ENCODE measurements at places on chromosomes 3 and 15. TPM values are rescaled to one million over a fixed set of nuclear protein-coding genes. Genes with fewer than 3 reads are reported as not detected.

PDCD6IP gene
- 296 TPM for total RNA-seq

GRAMD2A gene
- 29.3 TPM for total RNA-seq

TM4SF4 gene
- total RNA-seq = not detected

TMEM212 gene
- total RNA-seq = 5.2 TPM

ST8SIA2 gene
- total RNA-seq = not detected

DNA sequence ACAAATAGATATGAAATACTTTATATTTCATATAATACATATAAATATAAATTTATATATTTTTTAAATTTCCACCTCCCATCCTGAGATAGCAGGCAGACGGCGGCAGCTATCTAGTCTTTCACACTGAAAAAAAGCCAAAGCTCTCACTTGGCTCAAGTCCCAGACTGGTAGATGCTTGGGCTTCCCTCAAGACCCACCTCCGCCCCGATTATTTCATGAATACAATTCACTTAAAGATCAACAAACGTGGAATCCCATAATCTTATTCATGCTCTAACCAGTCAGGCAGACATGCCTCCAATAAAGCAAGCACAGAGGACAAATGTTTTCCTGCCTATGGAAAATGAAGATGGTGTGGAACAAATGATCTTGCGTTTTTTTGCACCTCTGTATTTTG is 275.9 kb upstream of the NR2F2 start:
- peaks cover 8% of the 10 kb centered on the region for H3K27me3 ChIP-seq
- H3K36me3 ChIP-seq = no peaks in the 10 kb centered on the region

DNA sequence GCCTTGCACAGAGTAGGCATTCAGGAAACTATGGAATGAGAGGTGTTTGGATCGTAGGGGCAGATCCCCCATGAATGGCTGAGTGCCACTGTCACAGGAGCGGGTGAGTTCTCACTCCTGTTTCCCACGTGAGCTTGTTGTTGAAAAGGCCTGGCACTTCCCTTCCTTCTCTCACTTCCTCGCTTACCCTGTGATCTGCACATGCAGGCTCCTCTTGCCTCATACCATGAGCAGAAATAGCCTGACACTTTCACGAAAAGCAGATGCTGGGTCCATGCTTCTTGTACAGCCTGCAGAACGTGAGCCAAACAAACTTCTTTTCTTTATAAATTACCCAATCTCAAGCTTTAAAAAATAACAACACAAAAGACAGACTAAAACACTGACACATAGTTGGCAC is 55.4 kb downstream of the AGBL1 start:
- H3K36me3 ChIP-seq = no peaks in the 10 kb centered on the region
- H3K27ac ChIP-seq = no peak overlapping the region
- no peak overlapping the region for H3K4me3 ChIP-seq
- no peak for DNase-seq
- H3K4me1 ChIP-seq = no peaks in the 10 kb centered on the region

GRCh38 chr3:85796140-85796539 is 837.4 kb downstream of the CADM2 start:
- no peak for DNase-seq
- no peak overlapping the region for H3K4me3 ChIP-seq
- H3K36me3 ChIP-seq = no peaks in the 10 kb centered on the region
- no peaks in the 10 kb centered on the region for H3K4me1 ChIP-seq
- H3K27me3 ChIP-seq = no peaks in the 10 kb centered on the region
- no peak overlapping the region for H3K27ac ChIP-seq

GRCh38 chr3:53089511-53089910 is 40.7 kb downstream of the RFT1 start:
- no peak overlapping the region for H3K27ac ChIP-seq
- peaks cover 16% of the 10 kb centered on the region for H3K4me1 ChIP-seq
- no peak overlapping the region for H3K4me3 ChIP-seq
- peaks cover 54% of the 10 kb centered on the region for H3K36me3 ChIP-seq
- H3K27me3 ChIP-seq = no peaks in the 10 kb centered on the region
